ENCODE measurements at places on chromosomes 11 and 22.

- no peak for DNase-seq
Measured at GRCh38 chr22:39234867-39235687, 9.7 kb downstream of the PDGFB start.

GRCh38 chr11:75145196-75145971 lies 5.5 kb upstream of the SLCO2B1 start:
- no peak for DNase-seq

DNA sequence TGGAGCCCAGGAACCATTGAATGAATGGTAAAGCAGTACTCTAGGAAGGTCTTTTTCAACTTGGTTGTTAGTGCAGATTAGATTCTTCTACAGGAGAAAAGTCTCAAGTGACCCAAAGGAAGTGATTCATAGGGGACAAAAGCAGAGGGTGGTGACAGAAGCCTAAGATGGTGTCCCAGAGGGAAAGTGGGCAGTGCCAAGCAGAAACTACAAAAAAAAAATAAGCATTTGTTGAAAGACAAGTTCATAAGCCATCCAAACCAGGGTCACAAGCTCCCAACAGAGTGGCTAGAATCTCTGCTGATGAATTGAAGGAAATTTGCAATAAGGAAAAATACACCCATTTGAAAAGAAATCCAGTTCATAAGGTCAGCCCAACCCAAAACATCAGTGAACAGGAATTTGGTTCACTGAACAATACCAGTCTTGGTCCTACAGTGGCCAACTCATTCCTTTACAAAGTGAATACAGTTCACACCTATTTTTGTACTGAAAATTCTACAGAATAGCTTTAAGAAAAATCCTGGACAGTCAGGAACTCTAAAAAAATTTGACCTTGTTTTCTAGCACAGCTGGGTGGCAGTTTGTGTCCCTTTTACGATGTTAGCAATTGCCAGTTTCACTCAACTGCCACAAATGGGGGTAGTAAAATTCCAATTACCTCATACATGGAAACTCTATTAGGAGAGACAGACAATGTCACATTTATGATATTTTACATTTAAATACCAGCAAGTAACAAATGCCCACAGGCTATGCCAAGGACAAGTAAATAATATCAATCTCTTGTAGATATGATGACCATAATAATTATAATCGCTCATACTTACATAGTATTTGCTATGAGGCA lies 21.6 kb upstream of the NUP160 start:
- DNase-seq = no peak

- DNase-seq = no peak
Measured at GRCh38 chr11:122717264-122717867, 61.8 kb downstream of the UBASH3B start.

DNA sequence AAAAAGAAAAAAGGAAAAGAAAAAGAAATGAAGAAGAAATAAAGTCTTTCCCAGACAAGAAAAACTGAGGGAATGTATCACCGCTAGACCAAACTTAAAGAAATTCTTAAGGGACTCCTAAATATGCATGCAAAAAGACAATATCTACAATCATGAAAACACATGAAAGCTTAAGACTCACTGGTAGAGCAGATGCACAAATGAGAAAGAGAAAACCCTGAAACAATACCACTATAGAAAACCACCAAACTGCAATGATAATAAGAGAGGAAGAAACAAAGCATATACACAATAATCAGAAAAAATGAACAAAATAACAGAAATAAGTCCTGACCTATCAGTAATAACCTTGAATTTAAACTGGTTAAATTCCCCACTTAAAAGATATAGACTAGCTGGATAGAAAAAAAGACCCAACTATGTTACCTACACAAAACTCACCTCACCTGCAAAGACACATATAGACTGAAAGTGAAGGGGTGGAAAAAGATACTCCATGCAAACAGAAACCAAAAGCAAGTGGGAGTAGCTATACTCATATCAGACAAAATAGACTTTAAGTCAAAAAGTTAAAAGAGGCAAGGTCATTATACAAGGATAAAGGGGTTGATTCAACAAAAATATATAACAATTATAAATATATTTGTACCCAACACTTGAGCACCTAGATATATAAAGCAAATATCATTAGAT lies 61.3 kb upstream of the NARS2 start:
- no peak for DNase-seq

GRCh38 chr11:27678242-27678641 lies 22.0 kb downstream of the BDNF start:
- no peak for DNase-seq

DNA sequence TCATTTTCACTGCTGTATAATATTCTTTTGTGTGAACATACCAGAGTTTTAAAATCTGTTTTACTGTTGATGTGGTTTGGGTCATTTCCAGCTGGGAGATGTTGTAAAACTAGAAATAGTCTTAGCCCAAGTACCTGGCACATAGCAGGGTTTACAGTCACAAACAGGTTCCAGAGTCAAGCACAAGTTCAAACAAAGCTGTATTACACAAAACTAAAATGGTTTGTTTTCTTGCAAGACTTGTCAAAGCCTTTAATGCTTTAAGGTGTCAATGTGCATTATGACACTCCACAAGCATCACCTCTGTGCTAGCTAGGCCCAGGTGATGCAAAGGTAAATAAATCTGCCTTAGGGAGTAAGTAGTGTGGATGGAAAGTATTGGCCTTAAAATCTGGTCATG lies 379.1 kb downstream of the MN1 start:
- DNase-seq = no peak

DNA sequence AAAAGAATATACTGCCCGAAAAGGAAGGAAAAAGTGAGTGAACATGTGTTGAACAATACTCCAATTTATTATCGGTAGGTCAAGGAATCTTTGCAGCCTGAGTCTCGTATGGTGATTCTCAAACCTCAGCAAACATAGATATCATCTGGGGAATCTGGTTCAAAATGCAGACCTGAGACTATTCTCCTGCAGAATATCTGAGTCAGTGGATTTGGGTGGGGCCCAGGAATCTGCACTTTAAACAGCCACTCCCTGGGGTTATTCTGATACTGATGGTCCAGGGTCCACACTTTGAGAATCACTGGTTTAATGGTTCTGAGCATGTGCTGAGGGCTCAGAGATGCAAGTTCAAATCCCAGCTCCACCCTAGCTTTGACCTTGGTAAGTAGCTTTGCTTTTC lies 53.6 kb upstream of the GRK3 start:
- DNase-seq = no peak

GRCh38 chr11:17921659-17922415 lies 91.0 kb downstream of the SERGEF start:
- DNase-seq = no peak

DNA sequence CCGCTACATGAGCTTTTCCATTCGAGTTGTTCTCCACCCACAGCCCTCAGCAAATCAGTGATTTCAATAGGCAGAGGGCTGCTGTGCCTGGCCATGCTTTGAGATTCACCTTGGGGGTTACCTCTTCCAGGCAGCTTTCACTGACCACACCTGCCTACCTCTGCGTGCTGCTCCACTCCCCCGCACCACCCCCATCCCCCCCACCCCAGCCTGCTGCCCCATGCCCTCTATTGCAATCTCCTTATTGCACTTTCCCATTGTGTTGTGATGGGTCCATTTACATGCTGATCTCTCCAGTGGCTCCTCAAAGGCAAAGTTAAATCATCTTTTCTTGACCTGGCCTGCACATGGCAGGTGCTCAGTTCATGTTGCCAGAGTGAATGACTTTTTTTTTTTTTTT lies 18.0 kb upstream of the POLA2 start:
- DNase-seq = no peak

GRCh38 chr11:78349624-78350023 lies 68.0 kb downstream of the GAB2 start:
- DNase-seq = peak; percentile 24

GRCh38 chr11:57481915-57482781 lies 21.8 kb downstream of the RTN4RL2 start:
- DNase-seq = no peak

GRCh38 chr11:61754534-61755482 lies 2.4 kb downstream of the MYRF start:
- DNase-seq = no peak

GRCh38 chr22:23126165-23127054 lies 15.4 kb downstream of the RSPH14 start:
- DNase-seq = no peak
